ENCODE measurements at places on chromosomes 1 and 21. TPM values are rescaled to one million over a fixed set of nuclear protein-coding genes. Genes with fewer than 3 reads are reported as not detected.

GRCh38 chr1:228512781-228513198 is 25.6 kb downstream of the RNF187 start:
- no peak for DNase-seq

DNA sequence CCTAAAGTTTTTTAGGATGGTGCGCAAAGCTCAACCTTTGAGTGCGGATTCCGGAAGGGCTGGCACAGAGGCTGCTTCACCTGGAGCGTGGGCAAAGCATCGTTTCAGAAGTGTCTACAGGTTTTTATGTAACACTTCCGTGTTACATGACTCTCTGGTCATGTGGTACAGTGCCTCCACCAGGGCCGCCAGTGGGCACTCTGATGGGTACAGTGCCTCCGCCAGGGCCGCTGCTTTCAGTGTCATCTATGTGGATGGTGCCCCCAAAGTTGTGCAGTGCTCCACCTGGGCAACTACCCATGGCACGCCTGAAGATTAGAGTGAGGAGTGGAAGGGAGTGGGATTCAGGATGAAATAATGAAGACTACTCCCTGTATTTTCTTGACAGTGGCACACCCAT is 101.4 kb upstream of the C1orf174 start:
- no peak for DNase-seq

GRCh38 chr1:156823210-156823790 is 6.7 kb upstream of the SH2D2A start:
- DNase-seq, result no peak

DNA sequence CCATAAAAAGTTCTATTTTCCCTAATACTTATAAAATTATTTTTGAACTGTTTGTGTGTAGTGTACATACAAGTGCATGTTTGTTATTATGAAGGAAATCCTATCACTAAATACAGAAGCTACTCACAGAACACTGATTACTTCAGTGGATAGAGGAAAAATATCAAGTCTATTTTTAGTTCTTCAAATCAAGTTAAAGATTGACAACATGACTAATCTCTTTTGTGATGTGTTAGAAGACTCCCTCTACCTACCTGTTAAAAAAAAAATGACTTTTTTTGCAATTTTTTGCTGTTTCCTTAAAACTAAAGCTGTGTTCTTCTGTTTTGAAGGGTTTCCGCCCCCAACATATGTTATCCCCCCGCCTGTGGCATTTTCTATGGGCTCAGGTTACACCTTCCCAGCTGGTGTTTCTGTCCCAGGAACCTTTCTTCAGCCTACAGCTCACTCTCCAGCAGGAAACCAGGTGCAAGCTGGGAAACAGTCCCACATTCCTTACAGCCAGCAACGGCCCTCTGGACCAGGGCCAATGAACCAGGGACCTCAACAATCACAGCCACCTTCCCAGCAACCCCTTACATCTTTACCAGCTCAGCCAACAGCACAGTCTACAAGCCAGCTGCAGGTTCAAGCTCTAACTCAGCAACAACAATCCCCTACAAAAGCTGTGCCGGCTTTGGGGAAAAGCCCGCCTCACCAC is 45.5 kb downstream of the NCF2 start:
- no peak for DNase-seq

MFAP2 gene
- total RNA-seq, result 7.3 TPM
